Caco-2 (cell line): ENCODE measurements at places on chromosomes 16 and 17. TPM values are rescaled to one million over a fixed set of nuclear protein-coding genes. Genes with fewer than 3 reads are reported as not detected.

DNA sequence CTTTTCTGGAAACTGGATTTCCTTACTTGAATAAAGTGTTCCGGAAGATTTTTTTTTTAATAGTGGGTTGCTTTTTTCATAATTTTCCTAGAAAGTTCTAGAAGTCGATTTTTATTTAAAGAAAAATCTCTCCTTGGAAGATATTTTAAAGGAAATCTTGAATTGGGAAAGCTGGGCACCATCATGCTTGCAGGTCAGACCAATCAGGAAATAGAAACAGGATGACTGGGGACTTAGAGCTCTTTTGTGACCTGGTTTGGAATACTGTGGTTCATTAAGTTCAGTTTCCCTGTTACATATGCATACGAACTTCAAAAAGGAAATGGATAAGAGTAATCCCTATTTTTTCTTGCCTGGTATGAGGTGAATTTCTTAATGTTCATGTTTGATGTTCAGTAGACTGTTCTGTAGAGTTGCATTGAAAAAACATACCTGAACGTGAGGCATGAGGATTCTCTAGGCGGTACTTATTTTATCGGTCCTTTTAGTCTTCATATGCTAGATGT lies 1.2 kb downstream of the NFATC3 start:
- peak overlapping the region; percentile 59 for H3K4me3 ChIP-seq
- no peak for DNase-seq
- H3K4me1 ChIP-seq, result peaks cover 37% of the 10 kb centered on the region

- H3K4me3 ChIP-seq, result no peak overlapping the region
- no peak overlapping the region for H3K27ac ChIP-seq
- no peaks in the 10 kb centered on the region for H3K27me3 ChIP-seq
- H3K36me3 ChIP-seq, result no peaks in the 10 kb centered on the region
- peaks cover 17% of the 10 kb centered on the region for H3K4me1 ChIP-seq
Observed at GRCh38 chr17:40452216-40452787, 9.1 kb downstream of the IGFBP4 start.

AGRP gene
- not detected in 2 replicates for total RNA-seq

DNA sequence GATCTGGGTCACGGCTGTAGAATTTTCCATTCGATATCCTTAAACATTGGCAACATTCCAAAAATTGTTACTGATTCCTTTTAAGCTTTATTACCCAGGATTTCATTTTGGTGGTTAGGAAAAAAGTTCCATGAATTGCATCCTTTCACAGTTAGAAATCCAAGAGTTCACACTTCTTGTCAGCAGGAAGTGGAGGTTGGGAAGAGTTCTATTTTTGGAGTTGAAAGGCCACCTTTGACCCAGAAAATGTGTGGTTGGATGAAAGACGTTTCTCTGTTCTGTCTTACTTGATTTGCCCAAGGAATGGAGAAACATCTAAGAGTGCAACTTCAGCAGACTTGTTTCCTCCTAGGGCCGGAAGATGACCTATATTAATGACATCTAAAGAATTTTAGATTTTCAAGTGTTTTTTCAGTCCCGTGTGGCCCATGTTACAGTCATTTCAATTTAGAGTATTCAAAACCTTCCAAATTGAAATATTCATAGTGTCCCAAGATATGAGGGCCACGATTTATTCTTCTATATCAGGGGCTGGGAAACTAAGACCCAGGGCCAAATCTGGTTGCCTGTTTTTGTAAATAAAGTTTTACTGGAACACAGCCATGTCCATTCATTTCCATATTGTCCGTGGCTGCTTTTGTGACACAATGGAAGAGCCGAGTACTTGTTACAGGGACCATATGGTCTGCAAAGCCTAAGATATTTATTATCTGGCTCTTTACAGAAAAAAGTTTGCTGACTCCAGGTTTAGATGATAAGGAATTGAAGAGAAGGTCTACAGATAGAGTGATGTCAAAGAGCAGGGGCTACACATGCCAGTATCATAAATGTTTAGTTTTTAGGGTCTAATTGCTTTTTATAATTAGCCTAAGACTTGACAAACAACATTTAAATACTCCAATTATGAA lies 50.2 kb downstream of the CDK5R1 start:
- H3K4me1 ChIP-seq, result no peaks in the 10 kb centered on the region
- no peak overlapping the region for H3K4me3 ChIP-seq
- H3K36me3 ChIP-seq, result peaks cover 3% of the 10 kb centered on the region
- no peak for DNase-seq
- no peak overlapping the region for H3K27ac ChIP-seq

DNA sequence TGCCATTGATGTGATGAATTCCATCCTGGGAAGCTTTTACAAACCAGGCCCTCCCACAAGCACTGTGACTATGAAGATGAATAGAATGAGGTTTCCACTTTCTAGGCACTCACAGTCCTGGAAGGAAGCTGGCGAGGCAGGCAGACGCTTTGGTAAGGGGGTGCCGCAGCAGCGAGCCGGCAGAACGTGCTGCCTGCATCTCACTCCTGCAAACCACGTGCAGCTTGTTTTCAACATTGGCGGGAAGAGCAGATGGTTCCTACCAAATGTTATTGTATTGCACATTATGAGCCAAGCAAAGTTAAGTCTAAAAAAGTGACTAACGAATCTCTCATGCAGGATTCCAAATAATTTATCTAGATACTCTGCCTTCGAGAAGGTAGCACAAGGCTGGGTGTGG lies 3.7 kb upstream of the DNAI2 start:
- H3K4me3 ChIP-seq, result no peak overlapping the region
- H3K36me3 ChIP-seq, result no peaks in the 10 kb centered on the region
- no peak for DNase-seq
- H3K27me3 ChIP-seq, result no peaks in the 10 kb centered on the region; the same call in 1 of the 2 replicates
- H3K4me1 ChIP-seq, result no peaks in the 10 kb centered on the region
- H3K27ac ChIP-seq, result no peak overlapping the region
